ENCODE measurements at places on chromosomes 7 and 10.

- no peak for DNase-seq
Measured at GRCh38 chr7:110835849-110836248, 255.1 kb upstream of the LRRN3 start.

DNA sequence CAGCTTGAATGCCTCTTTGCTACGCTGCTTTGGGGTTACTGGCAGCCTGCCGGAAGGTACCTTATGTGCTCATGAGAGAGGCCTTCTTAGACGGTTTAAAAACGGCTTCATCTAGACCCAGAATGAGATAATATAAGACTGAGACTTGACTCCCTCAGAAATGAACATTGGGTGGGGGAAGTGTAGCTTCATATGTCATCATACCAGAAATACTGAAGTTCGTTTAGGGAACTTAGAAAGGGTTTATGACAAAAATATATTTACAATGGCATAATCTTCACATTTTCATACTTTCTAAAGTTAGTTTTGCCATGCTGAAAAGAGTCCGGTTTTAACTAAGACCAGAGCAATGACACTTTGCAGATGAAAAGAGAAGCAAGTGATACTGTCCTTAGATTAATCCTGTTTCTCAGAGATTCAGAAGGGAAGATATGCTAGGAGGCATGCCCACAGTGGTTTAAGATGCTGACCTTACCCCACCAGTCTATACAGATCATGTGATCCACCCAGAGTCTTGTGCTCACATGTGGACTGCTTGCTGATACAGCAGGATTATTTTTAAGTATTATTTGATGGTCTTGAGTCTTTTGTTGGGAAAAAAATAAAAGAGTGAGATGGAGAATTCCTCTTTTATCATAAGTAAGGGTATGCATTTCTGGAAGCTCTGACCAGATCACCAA is 40.8 kb upstream of the HGF start:
- no peak for DNase-seq

DNA sequence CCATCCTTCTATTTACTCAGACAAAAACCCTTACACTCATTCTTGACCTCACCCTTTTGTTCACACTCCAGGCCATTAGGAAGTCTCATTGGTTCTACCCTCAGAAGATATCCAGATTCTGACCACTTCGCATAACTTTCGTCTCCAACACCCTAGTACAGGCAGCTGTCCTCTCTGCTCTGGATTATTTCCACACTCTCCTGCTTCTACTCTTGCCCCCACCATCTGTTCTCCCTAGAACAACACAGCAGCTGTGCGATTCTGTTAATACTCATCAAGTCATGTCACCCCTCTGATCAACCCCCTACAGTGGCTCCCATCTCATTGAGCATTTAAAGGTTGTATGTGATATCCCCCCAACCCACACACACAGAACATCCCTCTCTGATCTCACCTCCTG is 15.5 kb upstream of the TRIL start:
- DNase-seq = no peak

GRCh38 chr7:150823043-150823442 is 22.5 kb downstream of the TMEM176A start:
- DNase-seq = no peak

- no peak for DNase-seq
Measured at GRCh38 chr10:35089611-35090161, 455 bp downstream of the CUL2 start.

DNA sequence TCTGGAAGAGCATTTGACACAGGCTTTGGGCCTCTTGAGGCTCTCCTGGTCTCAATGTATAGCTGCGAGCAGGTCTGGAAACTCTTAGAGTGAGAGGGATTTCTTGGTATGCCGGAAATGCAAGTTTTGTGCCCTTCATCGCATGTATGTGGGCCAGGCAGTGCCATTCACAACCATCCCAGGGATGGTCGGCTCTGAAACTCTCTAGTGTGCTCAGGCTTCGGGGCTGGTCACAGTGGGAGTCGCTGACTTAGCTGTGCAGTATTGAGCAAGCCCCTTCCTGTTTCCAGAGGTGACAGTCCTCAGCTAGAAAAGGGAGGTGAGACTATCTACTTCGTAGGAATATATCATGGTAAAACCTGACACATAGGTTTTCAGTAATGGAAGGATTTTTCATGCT is 2.0 kb upstream of the AOAH start:
- no peak for DNase-seq

DNA sequence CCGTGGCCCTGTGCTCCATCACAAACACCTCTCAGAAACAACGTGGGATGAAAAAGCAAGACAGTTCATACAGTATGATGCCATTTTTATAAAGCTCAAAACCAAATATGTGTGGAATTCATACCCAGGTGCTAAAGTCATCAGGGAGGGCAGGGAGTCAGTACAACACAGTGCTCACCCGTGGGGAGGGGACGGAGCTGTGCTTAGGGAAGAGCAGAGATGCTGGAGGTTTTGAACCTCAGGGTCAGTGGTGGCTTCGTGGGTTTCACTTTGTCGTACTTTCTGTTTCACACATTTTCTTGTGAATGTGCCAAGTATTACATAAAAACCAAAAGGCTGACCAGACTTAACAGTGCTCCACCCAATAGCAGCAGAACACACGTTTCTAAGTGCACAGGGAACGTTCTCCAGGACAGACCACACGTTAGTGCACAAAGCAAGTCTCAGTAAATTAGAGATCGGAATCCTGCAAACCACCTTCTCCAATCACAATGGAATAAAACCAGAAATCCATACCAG is 21.2 kb downstream of the ZMIZ2 start:
- no peak for DNase-seq

- peak; percentile 87 for DNase-seq
Measured at GRCh38 chr7:111413739-111414138, 148.6 kb downstream of the IMMP2L start.

GRCh38 chr7:80918399-80918798 is 452 bp downstream of the SEMA3C start:
- DNase-seq = no peak

DNA sequence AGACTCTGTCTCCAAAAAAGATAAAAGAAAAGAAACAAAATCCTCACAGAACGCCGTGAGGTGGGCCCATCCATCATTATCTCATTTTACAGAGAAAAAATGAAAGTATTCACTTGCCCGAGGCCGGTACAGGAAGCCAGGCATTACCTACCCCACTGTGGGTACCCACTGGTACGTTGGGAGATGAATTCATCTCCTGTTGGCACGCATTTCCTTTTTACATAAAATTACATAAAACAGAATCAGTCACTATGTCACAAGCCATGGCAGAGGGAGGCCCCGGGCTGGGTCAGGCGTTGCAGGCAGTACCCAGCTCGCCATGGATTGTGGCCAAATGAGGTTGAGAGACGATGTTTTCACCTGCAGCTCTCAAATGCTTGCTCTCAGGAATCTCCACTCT is 38.6 kb upstream of the TNRC18 start:
- DNase-seq = no peak
